NCI-H1694 treated with DMSO at 0.1 percent for 48 hours (cell line): ENCODE measurements at places on chromosomes 2 and 18.

GRCh38 chr2:237702441-237703391 lies 75.3 kb downstream of the LRRFIP1 start:
- no peak for DNase-seq

DNA sequence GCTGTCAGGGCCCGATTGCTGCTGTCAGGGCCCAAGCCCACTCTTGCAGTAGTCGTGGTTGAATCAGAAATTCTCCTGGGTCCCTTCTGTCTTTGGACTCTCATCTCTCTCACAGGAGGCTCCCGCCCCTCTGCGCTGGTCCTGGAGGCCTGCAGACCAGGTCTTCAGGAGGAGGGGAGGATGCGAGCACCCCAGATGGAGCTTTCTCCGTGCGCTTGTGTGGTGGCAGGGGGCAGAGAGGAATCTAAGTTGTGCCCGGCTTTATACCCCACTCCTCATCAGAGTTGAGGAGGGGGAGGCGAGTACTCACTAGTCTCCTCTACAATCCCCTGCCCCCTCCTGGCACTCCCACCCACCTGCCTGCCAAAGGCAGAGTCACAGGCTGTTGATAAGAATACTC lies 10.4 kb downstream of the EN1 start:
- no peak for DNase-seq

- DNase-seq, result no peak
Measured at GRCh38 chr2:237898057-237898414, 38.6 kb downstream of the RAMP1 start.

- no peak for DNase-seq
Measured at GRCh38 chr2:127205218-127206125, 14.6 kb downstream of the CYP27C1 start.

- no peak for DNase-seq
Measured at GRCh38 chr2:239337122-239337876, 63.5 kb downstream of the HDAC4 start.

DNA sequence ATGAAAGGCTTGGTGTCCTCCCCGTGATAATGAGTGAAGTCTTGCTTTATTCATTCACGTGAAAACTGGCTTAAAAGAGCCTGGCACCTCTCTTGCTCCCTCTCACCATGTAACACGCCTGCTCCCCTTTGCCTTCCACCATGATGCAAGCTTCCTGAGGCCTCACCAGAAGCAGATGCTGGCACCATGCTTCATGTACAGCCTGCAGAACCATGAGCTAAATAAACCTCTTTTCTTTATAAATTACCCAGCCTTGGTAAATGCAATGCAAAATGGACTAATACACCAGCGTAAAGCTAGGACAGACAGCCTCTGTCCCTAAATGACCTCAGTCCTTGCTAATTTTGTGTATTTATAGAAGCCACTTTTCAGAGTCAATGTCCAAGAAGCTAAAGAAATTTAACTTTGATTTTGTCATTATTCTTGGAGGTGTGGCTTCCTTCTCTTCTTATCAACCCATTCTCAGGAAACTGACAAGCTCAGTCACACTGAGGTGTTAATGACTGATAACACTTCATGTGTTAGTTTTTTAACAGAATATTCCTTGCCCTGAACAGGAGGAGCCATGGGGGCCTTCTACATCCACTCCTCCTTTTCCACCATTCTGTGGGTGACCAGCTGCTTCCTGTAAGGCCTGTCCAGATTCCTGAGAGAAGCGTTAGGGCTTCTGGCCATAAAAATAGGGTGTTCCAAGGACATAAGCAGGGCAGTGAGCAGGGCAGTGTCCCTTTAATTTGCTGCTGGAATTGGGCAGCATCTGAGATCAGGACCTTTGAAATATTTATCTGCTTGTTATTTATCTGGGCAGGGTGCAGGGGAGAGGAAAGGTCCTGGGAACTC lies 38.0 kb upstream of the EPAS1 start:
- DNase-seq, result no peak

- no peak for DNase-seq
Measured at GRCh38 chr18:51753365-51754057, 556.0 kb upstream of the MEX3C start.

DNA sequence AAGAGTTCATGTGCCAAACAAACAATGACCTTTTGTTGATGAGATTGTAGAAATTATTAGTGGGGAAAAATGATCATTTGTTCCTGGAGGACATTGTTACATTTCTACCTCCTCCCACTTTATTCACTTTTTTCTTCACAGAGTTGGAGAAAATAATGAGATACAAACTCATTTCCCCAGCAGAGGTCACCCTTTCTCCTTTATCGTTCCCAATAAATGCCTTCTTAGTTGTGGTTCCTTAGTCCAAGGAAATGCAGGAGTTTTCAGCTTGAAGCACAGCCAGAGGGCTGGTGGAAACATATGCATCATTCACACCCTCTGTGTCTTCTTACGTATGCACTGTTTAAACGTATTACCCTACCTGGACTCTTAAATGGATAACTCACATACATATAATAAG lies 108.8 kb downstream of the SLC4A3 start:
- DNase-seq, result peak; percentile 78

DNA sequence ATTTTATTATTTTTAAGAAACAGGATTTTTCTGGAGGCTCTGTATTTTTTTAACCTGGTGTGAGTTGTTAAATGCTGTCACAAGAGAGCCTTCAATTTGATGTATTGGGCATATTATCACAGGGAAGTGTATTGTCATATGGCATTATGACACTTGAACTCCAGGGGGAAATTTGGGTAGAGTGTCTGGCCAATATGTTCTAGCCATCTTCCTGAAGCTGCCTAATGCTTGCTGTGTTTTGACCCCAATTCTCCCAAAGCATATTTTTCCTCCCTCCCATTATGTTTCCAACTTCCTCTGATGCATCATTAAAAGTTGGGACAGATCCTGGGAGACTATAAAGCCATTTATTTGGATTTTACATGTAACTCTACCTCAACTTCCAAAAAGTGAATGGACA lies 214.1 kb upstream of the SESTD1 start:
- DNase-seq, result no peak

- DNase-seq, result no peak
Measured at GRCh38 chr18:30556112-30556511, 486.4 kb downstream of the DSC3 start.

DNA sequence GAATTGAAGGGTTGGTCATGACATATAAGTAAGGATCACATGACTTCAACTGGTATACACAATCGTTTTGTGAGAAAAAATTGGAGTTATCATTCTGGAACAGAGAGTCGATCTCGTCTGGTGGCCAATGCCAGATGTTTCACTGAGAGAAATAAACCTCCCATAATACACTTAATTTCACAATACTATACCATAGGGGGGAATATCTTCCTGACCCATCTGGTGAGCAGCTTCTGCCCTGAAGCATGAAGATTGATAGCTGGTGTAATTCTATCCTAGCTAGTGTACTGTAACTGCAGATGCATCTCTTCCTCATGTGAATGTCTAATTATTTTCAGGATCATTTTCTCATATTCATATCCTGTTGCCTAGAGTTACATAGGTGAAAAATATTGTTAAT lies 15.7 kb upstream of the CDH7 start:
- DNase-seq, result peak; percentile 83

- DNase-seq, result no peak
Measured at GRCh38 chr18:3225588-3225987, 5.8 kb upstream of the MYOM1 start.

- no peak for DNase-seq
Measured at GRCh38 chr2:158610059-158610458, 153.3 kb downstream of the PKP4 start.

DNA sequence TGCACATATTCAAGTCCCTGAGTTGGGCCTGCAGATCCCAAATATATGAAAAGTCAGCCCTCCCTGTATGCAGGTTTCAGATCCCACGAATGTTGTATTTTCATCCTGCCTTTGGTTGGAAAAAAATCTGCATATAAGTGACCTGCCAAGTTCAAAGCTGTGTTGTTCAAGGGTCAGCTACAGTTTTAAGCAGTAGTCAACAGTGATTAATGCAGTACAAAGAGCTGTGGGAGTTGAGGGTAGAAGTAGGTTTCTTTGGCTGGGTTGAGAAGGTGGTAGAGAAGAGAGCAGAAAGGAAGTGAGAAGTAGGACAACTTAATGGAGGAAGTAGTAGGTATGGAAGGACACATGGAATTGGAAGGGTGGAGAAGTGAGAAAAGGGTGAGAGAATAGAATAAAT lies 127.9 kb downstream of the ANKRD44 start:
- DNase-seq, result no peak

- no peak for DNase-seq
Measured at GRCh38 chr18:48975817-48976649, 25.3 kb upstream of the SMAD7 start.

- DNase-seq, result peak; percentile 59
Measured at GRCh38 chr2:47026748-47027534, 111.3 kb upstream of the MCFD2 start.

DNA sequence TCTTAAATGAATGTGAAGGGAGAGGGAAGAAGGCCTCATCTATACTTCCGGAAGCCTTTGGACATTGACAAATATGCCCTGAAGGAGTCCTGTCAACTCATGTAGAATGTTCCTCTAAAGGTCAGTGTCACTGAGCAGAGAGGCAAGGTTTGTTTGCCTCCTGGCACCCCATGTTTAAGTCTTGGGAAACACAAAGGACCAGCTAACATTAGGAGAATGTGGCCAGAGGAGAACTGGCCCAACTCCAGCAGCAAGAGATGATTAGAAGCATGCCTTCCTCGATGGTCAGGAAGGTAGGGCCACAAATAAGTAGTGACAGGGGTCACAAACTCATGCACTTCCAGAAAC lies 5.7 kb downstream of the DYSF start:
- DNase-seq, result no peak

GRCh38 chr18:59681051-59681450 lies 16.2 kb downstream of the CCBE1 start:
- DNase-seq, result no peak

DNA sequence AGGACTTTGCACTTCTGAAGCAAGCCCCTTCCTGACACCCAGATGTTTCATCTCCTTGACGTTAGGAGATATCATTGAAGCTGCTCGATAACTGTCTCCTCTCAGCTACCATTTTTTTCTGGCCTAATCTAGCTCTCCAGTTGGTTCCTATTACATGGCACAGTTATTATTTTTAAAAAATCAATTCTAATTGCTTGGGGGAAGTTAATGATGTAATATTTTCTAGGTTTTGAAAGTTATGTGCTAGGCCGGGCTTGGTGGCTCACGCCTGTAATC lies 22.5 kb upstream of the RAB31 start:
- DNase-seq, result no peak

GRCh38 chr2:25085761-25086560 lies 44.1 kb downstream of the EFR3B start:
- no peak for DNase-seq

DNA sequence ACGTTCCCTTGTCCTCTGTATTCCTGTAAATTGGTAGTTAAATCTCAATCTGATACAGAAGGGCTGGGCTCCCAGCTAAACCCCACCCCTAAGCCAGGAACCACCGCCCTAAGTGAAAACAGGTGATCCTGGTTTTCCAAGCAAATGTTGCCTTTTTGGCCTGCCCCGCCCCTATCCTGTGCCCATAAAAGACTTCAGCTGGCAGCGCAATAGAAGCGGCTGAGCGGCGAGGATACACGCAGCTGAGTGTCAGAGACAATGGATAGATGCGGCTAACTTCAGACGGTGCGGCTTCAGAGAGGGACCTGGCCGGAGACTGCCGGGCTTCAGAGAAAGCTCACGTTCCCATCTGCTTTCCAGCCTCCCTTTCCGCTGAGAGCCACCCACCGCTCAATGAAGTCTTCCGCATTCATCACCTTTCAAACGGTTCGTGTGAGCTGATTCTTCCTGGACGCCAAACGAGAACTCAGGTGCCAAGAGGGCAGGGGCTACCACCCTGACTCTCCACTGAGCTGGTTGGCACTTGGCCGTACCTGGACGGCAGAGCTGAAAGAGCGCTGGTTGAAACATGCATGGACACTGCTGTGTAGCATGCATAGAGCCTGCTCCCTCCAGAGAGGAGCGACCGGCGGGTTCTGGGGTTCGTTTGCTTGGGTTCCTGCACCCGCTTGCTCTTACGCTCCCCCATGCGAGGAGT lies 49.5 kb upstream of the POLE4 start:
- DNase-seq, result no peak

DNA sequence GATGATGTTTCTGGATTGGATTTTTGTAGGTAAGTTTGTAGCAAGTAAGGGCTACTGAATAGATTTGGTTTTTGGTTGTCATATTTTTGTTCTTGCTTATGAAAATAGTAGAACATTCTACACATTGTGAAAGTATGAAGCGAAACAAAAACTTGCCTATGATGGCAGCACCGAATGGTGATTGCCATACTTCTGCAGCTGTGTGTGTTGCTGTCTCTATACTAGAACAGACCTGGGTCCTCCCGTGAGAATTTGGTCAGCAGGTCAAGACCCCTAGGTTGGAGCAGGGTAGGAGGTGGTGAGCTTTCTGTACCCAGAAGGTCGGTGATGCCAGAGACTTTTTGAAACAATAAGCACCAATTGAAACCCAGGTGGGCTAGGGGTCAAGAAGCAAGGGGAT lies 322.6 kb downstream of the PRKCE start:
- DNase-seq, result no peak

DNA sequence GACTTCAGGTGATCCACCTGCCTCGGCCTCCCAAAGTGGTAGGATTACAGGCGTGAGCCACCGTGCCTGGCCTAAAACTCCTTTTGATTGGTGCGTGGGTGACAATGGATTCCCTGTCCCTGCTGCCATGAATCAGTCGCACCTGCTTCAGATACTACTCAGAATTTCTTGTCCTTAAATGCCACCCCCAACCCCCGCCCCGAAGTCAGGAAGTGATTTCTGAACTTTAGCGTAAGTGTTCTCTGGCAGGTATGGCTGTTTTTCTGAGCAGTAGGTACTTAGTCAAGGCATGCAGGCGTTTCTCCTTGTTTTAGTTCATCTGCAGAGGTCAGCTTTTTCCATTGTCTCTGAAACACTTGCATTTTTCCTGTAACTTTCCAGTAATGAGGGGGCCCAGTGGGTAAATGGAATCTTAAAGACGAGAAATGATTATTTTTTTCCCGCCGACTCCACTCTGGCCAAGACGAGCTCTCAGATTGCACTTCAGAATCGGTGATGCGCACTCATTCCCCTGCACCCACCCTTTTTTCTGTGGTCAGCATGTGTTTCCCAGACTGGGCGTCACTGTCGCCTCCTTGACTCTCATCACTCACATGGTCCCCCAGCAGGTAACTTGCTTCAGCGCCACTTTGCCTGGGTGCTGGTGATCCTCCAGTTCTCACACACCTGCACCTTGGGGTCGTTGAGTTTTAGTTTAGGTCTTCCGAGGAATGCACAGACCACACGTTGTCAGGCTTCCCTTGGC lies 179.7 kb downstream of the GBX2 start:
- DNase-seq, result no peak

GRCh38 chr2:44547718-44548117 lies 186.0 kb downstream of the CAMKMT start:
- DNase-seq, result no peak

DNA sequence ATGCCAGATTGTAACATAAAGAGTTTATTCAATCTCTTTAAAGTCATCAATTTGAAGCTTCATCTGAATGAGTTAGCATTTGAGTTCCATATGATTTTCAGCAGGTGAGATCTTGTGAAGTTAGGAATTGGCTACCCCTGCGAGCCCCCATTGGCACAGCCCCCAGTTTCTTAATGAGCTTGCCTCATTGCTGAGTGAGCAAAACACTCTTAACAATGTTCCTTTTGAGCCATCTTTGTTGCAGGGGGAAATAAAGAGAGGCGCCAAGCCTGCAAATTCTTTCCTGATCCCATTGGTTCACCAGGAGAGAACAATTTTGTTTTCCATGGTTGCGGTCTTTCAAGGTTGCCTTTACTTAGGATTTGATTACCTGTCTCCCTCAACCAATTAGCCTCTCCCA lies 18.7 kb downstream of the DPP10 start:
- no peak for DNase-seq

GRCh38 chr18:3340682-3341097 lies 78.8 kb downstream of the MYL12B start:
- DNase-seq, result no peak

GRCh38 chr18:48835119-48835518 lies 115.6 kb downstream of the SMAD7 start:
- no peak for DNase-seq
